ENCODE measurements at places on chromosomes 4 and X.

DNA sequence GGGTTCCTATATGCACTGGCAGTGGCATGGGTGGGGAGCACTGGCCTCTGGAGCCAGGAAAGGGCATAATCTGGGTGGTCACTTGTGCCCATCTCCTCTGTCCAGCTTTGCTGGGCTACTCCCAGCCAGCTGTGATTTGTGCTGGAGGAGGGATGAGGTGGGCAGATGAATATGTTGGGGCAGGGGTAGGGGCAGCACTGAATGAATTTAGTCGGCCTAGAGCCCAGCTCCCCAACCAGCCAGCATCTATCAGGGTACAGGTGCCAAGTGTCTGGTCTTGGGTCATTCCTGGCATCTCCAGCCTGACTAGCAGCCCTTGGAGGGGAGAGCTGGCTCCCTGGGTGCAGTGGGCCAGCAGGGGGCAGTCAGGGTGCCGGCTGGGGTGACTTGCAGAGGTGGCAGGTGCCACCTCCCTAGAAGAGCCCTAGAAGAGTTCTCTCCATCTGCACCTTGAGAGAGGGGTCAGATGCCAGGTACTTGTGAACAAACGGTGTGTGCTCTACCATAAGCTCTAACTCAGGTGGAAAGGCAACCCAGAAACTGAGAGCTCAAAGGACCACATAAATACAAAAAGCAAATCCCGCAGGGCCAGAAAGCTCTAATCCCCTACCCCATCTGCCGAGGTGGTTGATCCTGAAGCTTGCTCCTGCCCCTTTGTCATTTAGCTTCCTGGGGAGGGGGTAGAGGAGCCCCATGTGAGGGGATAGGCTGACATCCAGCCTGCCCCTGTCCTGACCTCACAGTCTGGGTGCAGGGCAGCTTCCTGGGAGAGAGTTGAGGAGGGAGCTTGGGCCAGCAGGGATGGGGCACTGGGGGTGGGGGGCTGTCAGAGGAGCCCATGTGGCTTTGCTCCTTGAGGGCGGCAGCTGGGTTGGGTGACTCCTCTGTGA, 2.2 kb downstream of the SORCS2 start:
- DNase-seq, result no peak

GRCh38 chrX:70089604-70090297, 27.5 kb downstream of the OTUD6A start:
- no peak for DNase-seq

DNA sequence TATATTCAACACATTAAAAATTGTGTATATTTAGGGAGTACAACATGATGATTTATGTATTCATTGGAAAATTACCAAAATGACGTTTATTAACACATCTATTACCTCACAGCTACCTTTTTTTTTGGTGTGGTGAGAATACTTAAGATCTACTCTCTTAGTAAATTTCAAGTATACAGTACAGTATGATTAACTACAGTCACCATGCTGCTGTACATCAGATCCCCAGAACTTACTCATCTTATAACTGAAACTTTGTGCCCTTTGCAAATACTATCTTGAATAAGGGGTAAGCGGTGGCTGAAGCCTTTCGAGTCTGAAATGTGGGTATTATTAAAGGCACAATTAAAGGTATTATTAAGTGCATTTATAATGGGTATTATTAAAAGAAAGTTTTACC, 976 bp downstream of the PHKA1 start:
- DNase-seq, result no peak

DNA sequence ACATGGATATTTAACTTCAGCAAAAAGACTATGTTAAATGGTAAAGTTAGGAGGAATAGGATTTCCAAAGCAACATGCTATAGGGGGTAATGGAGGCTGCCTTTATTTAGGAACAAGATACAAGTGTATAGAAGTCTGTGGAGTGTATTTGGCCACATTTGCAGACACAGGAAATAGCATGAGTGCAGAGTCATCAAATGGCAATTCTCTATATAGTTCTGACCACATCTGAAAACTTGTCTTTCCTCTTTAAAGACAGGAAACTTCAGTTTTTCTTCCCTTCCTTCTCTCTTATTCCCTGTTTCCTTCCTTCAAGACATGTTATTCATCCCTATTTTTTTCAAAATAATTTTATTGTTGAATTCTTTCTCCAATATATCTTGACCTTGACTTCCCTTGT, 119.3 kb upstream of the PITX2 start:
- DNase-seq, result no peak

DNA sequence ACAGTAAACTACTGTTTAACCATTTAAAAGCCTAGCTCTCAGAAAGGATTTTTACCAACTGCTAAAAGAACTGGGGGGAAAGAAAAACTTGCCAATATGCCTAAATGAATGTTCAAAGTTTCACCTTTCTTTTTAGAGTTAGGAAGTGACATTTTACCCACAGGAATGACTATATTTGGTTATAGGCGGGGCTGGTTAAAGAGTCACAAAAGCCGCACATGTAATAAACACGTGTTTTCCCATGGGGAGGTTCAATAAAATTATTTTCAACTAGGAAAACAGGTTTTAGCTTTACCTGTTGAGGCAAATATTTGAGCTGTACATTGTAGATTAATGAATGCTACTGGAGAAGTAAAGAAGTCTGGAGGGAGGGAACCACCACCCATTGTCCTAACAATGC, 41.6 kb upstream of the UGDH start:
- DNase-seq, result no peak

DNA sequence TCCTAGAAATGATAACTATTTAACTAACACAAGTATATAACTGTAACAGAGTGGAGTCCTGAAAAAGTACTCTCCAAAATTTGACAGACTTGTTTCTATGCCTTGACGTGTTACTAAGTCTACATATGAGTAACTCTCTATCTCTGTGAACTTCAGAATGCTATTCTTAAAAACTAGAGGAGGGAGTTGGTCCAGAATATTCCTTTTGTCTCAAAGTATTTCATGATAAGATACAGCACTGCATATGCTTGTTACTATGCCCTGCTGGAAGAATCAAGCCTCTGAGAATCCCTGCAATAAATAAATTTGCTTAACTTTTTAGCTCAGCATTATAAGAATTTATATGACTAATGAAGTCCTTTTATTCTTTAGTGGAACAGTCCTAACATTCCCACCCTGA, 50.9 kb upstream of the ATXN3L start:
- DNase-seq, result no peak

Data from activated T-cell treated with anti-CD3 and anti-CD28 coated beads, Interleukin-2, amount 50 U/mL, for 1 hour (primary cell).